Left colon (tissue), 2 donors: ENCODE measurements at places on chromosomes 1 and 21.

GRCh38 chr1:178237121-178237520 is 143.2 kb downstream of the RASAL2 start:
- DNase-seq, result no peak

GRCh38 chr1:37680933-37681332 is 11.4 kb upstream of the CDCA8 start:
- DNase-seq, result no peak

- DNase-seq, result no peak
Observed at GRCh38 chr1:156128654-156129597, 14.4 kb downstream of the LMNA start.

GRCh38 chr1:81179242-81179641 is 621.5 kb upstream of the ADGRL2 start:
- no peak for DNase-seq

GRCh38 chr1:172949096-172949495 is 101.6 kb downstream of the TNFSF18 start:
- no peak for DNase-seq

GRCh38 chr1:245875581-245876261 is 631.4 kb downstream of the SMYD3 start:
- DNase-seq, result no peak

GRCh38 chr1:2948751-2949680 is 72.3 kb upstream of the ACTRT2 start:
- DNase-seq, result no peak

DNA sequence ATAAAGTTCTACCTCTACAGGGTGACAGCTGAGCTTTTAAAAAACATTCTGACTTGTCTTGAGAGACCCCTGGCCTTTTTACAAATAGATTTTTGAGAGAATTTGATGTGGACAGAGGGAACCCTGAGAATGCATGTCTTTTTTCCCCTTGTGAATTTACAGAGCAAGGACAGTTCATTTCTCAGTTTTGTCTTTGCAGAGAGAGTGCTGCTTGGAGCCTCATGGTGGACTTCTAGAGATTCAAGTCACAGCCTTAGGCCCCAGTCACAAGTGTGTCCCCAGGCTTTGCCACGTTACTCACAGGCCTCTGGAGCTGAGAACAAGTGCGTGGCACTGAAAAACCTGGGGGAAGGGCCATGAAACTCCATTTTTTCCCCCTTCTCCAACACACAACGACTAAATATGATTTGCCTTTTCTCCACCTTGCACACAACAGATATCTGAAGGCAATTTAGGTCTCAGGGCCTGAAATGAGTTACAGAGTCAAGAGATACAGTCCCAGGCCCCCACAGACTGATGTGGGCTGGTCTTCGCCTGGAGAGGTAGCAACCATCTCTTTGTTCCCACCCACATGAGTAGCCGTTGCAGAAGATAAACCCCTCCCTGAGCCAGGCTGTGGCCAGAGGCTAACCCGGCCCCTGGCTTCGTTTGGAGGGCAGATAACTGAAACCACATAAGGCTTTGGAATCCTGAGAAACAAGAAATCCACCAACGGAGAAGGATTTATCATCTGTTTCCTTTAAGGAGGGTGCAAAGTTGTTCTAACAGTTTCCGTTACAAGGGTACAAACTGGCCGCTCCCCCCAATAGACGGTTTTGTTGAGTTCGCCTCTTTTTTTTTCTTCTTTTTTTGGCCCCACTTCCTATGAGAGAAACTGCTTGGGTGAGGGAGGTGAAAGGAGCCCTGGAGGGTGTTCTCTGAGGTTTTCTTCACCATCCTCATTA is 1.0 kb upstream of the PIGV start:
- DNase-seq, result peak; percentile 59

DNA sequence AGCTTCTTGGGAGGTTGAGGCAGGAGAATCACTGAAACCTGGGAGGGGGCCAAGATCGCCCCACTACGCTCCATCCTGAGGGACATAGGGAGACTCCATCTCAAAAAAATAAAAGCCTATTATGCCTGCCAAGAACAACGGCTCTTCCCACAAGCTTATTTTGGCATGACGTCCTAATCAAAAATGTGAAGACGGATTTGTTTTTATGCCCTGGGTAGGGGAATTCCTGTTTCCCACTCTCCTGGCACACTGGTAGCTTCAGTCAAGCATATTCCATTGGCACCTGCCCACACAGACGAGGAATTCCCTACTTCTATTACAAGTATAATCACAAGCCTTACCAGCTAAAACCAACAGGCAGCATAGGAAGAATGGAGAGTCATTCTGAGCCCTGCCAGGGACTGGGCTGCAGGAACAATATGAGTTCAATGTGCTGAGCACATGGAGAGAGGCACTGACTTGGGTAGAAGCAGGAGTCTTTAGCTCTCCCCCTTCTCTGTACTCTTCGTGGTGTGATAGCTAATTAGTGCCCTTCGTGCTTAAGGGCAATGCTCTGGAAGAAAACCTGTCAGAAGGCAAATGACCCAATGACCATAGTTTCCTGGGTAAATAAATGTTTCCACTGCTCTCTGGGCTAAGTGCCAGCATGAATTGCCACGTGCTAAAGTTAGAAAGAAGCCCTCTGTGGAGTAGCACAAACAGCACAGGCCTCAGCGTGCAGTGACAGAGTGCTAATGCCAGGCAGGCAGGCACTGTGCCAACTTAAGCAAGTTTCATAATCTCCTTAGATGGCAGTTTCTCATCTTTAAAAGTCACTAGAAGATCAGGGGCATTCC is 16.8 kb downstream of the TNFSF4 start:
- DNase-seq, result peak; percentile 83

GRCh38 chr1:247448107-247448791 is 9.7 kb downstream of the OR2B11 start:
- DNase-seq, result peak; percentile 63

DNA sequence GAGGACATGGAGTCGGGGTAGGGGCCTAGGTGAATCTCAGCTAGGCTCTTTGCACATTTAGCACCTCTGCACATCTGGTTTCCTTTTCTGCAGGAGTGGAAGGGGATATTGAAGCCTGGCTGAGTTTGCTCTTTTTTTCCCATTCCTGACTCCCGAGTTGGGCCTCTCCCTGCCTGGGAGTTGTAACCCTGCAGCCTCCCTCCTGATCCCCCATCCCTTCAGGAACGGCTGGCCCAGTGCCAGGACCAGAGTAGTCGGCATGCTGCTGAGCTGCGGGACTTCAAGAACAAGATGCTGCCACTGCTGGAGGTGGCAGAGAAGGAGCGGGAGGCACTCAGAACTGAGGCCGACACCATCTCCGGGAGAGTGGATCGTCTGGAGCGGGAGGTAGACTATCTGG is 836 bp downstream of the OLFML3 start:
- peak; percentile 50 for DNase-seq

GRCh38 chr1:92306020-92306419 is 7.2 kb downstream of the RPAP2 start:
- no peak for DNase-seq

DNA sequence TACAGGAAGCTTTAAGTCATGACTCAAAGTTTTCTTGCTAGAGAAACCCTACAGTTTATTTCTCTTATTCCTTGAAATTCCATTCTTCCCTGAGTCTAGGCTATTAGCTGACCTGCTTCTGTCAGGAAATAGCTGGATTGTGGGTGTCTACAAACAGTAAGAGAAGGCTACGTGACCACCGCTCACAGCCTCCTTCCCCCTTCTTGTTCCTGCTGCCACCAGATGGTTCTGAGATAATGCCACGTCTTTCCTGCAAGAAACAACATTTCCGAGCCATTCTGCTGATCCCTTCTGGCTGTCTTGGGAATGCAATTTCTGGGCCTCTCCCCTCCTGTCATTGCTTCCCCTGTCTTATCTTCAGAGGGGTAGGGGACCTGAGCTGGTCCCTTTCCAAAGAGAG is 128.9 kb upstream of the SGIP1 start:
- no peak for DNase-seq

DNA sequence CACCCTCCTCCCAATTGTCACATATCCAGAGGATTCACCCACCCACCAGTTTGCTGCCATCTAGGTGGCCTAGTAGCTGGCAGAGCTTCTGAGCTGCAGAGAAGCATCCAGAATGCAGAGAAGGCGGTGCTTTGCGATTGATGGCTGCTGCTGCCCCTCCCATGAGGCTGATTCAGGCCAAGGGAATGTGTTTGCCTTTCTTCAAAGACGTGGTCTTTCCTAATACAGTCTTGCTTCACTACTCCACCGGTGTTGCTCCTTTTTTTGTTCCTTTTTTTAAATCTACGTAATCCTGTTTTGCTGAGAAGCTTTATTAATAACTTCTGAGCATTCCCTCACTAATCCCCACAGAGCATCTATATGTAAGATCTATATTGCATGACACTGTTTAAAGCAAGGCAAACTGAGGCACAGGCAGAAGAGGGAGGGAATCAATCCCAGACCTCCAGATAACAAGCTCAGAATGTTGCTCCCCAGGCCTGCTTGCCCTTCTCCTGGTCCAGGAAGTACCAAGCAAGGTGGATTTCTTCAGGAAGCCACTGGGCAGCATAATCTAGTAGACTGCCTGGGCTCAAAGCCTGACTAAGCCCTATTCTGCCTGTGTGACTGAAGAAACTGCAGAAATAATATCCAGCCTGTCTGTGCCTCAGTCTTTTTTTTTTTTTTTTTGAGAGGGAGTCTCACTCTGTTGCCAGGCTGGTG is 275.5 kb upstream of the FMN2 start:
- peak; percentile 45 for DNase-seq

DNA sequence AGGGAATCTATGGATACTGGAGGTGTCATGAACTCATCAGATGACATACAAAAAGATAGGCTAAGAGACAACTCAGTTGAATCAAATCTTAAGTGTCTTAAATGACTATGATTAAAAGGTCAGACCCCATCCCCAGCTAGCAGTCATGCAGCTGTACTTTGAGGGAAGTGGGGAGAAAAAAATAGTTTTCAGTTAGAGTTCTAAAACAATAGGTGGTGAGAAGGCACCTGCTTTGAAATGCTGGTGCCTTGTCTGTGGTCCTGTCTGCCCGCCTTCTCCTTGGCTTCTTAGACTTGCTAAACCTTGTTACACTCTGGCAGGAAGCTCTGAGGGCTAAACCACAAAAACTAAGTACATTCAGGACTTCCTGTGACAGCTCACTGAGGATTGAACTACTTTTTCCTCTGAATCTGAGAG is 15.3 kb downstream of the CD2 start:
- DNase-seq, result no peak

- DNase-seq, result peak; percentile 82
Observed at GRCh38 chr1:9110669-9111356, 18.1 kb downstream of the GPR157 start.

- DNase-seq, result no peak
Observed at GRCh38 chr1:233299450-233299849, 3.9 kb upstream of the PCNX2 start.

GRCh38 chr1:185716095-185716494 is 18.1 kb upstream of the HMCN1 start:
- DNase-seq, result no peak

DNA sequence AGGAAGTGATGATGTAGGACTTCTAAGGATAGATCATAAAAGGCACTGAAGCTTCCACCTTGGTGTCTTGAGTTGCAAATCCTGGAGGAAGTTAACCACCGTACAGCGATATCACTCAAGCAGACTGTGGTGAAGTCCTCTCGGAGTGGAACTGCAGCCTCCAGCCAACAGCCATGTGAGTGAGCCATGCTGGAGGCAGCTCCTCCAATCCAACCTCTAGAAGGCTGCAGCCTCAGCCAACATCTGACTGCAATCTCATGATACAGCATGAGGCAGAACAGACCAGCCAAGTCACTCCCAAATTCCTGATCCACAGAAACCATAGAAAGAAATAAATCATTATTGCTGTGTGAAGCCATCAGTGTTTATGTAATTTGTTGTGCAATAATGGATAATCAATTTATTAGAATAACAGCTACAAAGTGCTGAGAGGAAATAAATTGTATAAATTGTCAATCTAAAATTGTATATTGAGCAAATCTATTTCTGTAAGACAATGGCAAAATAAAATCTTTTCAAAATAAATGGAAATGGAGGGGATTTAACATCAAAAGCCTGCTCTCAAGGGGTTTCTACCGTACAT is 65.0 kb downstream of the PRSS38 start:
- no peak for DNase-seq

DNA sequence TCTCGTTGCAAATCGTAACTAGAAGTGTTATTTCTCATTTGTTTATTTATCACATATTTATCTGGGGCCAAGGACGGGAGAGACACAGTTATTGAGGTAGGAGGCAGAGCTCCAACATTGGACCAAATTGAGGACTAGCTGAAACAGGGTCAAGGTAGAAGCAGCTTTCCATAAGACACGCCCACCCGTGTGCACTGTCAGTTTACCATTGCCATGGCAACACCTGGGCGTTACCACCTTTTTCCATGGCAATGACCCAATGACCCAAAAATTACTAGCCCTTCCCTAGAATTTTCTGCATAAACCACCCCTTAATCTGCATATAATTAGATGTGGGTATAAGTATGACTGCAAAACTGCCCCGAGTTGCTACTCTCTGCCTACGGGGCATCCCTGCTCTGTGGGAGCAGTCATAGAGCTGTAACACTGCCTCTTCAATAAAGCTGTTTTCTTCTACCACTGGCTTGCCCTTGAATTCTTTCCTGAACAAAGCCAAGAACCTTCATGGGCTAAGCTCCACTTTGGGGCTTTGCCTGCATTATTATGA is 72.7 kb downstream of the FBXO2 start:
- DNase-seq, result no peak

- DNase-seq, result no peak
Observed at GRCh38 chr21:26368591-26369320, 198.2 kb upstream of the APP start.

DNA sequence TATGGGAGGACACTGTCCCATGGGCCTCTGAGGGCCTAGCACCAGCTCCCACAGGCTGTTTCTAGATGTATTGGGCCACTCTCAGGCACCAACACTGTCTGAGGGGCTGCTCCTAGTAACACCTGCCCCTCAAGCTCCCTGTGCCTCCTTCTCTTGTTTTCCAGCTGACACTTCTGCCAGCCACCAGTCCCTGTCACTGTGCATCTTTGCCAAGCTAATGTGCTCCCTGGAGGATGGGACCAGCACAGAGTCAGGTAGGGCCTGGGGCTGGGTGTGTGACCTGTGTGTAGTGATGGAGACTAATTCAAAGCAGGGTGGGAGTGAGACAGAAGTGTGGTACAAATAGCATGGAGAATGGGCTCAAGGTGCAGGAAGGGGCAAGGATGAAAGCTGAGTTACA is 29.4 kb upstream of the MAGOH start:
- no peak for DNase-seq

GRCh38 chr1:226682871-226683814 is 55.9 kb downstream of the ITPKB start:
- DNase-seq, result no peak

DNA sequence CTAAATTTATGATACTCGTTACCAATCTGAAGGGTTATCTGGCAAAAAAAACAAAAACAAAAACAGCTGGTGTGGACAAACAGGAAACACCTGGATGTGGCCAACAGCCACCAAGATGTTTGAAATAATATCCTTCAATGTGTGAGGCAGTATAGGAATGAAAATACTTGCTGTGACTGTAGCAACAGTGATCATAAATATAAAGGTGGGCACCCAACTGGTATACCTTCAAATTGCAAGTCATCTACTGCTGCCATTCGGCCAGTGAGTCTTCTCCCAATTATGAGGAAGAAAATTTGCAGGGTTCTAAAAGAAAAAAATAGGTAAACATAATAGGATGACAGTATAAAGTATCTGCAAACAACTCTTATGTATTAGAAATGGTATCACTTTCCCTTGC is 916 bp downstream of the YIPF1 start:
- DNase-seq, result no peak

GRCh38 chr1:212671342-212672031 is 28.2 kb downstream of the BATF3 start:
- no peak for DNase-seq
